ENCODE measurements at places on chromosomes 1 and 21. TPM values are rescaled to one million over a fixed set of nuclear protein-coding genes. Genes with fewer than 3 reads are reported as not detected.

DNA sequence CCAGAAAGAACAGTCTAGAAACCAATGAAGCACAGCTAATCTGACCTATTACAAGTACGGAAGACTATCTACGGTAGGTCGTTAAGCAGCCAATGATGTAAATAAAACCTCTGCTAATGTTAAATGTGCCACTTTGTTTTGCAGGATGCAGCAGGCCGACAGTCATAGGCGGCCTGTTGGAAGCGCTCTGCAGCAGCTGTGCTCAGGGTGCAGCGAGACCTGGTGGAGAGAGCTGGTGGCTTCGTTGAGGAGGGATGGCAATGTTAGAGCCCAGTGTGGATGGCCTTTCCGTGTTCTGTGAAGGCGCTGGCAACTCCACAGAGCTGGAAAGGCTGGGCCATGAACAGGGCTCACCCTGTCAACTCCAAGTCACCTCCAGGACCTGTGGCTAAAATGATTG, 87.3 kb downstream of the PCP4 start:
- H3K27ac ChIP-seq: no peak overlapping the region
- DNase-seq: no peak
- H3K4me3 ChIP-seq: no peak overlapping the region
- no peaks in the 10 kb centered on the region for H3K4me1 ChIP-seq
- H3K36me3 ChIP-seq: no peaks in the 10 kb centered on the region

DNA sequence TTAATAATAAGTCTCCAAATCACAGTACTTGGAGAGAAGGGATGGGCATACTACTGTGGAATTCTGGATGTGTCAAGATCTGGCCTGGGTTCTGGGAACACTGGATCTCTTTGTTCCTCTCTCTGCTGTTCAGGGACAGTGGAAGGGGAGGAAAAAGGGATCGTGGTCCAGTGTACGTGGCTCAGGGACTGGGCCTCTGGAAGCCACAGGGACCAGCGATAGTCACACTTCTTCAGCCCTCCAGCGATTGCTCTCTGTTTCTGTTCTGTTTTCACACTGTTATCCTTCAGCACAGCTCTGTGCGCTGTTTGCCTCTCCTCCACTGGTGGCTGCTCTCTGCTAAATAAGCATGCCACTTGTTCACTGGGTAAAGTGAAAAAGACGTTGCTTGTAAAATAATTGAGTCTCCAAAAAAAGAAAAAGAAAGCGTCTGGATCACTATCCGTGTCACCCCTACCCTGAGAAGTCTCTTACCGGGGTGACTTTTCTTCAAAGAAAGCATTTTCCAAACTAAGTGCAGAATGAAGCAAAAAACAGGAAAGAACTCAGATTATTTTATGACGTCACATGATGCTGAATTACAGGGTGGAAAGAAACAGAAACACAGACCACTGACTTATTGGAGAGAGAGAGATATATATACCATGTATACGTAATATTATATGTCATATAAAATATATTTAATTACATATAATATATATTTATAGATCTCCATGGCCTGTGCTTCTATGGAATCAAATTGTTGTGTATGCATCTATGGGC, 279.4 kb downstream of the RGS7 start:
- no peak overlapping the region for H3K27ac ChIP-seq
- no peak overlapping the region for H3K4me3 ChIP-seq
- H3K27me3 ChIP-seq: no peaks in the 10 kb centered on the region
- DNase-seq: no peak
- H3K36me3 ChIP-seq: no peaks in the 10 kb centered on the region

DNA sequence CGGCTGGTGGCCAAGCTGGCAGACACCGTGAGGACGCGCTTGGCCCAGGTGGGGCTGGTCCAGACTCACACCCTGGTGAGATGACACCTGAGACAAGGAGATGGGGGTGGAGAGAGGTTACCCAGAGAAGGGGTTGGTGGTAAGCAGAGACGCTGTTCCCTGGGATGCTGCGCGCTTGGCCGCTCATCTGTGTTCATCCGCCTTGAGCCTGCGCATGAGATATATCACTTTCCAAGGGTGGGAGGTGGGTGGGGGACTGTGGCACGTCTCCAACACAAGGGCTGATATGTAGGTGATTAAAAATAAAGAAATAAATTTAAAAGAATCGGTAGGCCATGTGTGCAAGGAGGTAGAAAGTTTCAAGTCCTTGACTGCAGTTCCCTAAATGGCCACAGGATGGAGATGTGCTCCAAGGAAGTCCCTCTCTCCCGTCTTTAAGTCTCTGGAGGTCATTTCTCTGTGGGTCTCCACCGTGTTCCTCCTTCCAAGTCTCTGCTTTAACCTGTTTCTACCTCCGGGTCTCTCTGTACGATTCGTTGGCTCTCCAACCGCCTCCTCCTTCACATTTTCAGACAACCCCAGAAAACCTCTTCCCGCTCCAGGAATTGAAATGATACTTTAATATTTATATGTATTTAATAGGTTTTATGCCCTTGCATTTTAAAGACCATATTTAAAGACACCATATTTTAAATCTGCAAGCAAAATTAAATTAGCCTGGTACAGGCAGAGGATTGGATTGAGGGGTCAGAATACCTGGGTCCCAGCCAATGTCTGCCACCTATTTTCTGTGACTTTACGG, 4.5 kb downstream of the TTC24 start:
- H3K27me3 ChIP-seq: no peaks in the 10 kb centered on the region
- no peaks in the 10 kb centered on the region for H3K36me3 ChIP-seq
- peaks cover 27% of the 10 kb centered on the region for H3K4me1 ChIP-seq
- no peak overlapping the region for H3K4me3 ChIP-seq
- peak; percentile 86 for DNase-seq
- no peak overlapping the region for H3K27ac ChIP-seq

DNA sequence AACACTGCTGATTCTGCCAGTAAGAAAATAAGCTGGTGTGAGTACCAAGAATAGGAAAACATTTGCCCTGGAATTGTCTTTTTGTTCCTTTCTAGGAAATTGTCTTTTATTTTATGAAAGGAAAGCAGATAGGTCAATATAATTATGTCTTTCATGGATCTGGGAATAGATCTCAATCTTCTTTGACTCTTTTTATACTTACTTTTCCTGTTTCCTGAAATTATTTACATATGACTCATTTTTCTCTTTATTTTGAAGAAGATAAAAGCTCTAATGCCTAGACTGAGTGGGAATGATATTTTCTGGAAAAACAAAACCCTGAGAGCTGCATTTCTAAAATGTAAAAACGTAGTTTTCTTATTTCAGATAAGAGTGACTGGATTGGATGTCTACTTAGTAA, 100.1 kb downstream of the MAN1A2 start:
- no peaks in the 10 kb centered on the region for H3K4me1 ChIP-seq
- peaks cover 28% of the 10 kb centered on the region for H3K36me3 ChIP-seq
- H3K4me3 ChIP-seq: no peak overlapping the region
- no peaks in the 10 kb centered on the region for H3K27me3 ChIP-seq
- H3K27ac ChIP-seq: no peak overlapping the region

GRCh38 chr21:34166468-34166867, 93.1 kb downstream of the MRPS6 start:
- H3K36me3 ChIP-seq: peaks cover 43% of the 10 kb centered on the region
- no peaks in the 10 kb centered on the region for H3K27me3 ChIP-seq
- no peak overlapping the region for H3K4me3 ChIP-seq
- DNase-seq: no peak
- H3K27ac ChIP-seq: no peak overlapping the region

- no peaks in the 10 kb centered on the region for H3K4me1 ChIP-seq
- H3K4me3 ChIP-seq: no peak overlapping the region
- H3K27ac ChIP-seq: no peak overlapping the region
These were observed 9.9 kb upstream of the IFNGR2 start for GRCh38 chr21:33393348-33393747.

DNA sequence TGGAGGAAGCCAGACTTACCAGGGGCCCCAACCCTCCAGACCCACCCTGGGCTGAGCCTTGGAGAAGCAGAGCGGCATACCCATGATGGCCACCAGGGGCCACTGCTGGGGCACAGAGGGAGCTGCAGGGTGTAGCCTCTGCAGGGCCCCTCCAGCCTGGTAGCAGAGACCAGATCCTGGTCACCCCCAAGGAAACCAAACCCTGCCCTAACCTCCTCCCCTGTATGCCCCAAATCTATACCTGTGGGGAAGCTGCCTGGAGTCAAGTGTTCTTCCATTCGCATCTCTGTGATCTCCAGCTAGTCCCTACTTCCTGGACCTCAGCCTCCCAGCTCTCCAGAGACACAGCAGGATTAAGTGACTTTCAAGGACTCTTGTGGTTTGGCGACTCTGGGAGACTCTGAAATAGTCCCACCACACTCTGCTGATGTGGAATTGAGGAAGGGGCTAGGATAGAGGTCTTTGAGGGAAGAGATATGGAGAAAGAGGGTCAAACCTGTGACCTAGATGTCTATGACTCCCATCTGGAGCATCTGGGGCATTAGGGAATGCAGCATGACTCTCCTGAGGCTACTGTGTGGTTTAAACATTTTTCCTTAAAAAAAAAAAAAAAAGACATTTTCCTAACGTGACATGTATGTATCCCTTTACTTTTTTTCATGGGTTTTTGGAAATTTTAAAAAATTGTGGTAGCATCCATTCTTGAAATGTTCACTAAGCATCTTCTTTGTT, 119.2 kb upstream of the IPO9 start:
- no peaks in the 10 kb centered on the region for H3K4me1 ChIP-seq
- H3K27me3 ChIP-seq: peaks cover 1% of the 10 kb centered on the region
- no peaks in the 10 kb centered on the region for H3K36me3 ChIP-seq
- DNase-seq: peak; percentile 64
- H3K4me3 ChIP-seq: no peak overlapping the region

Gene GUCA2A
- not detected for total RNA-seq

Gene CGN
- total RNA-seq: 0.17 TPM

All from activated CD4-positive, alpha-beta T cell treated with anti-CD3 and anti-CD28 coated beads, Interleukin-2, amount 10 ng/mL, durations not matched to agents 7 days and 5 days (primary cell).